Muscle of arm (tissue), 14 donors: ENCODE measurements at places on chromosomes 12 and 14. TPM values are rescaled to one million over a fixed set of nuclear protein-coding genes. Genes with fewer than 3 reads are reported as not detected.

The SYNE2 gene
- 39.0 TPM for polyA plus RNA-seq

The KSR2 gene
- polyA plus RNA-seq = 0.11 TPM

The AMDHD1 gene
- polyA plus RNA-seq = not detected

DNA sequence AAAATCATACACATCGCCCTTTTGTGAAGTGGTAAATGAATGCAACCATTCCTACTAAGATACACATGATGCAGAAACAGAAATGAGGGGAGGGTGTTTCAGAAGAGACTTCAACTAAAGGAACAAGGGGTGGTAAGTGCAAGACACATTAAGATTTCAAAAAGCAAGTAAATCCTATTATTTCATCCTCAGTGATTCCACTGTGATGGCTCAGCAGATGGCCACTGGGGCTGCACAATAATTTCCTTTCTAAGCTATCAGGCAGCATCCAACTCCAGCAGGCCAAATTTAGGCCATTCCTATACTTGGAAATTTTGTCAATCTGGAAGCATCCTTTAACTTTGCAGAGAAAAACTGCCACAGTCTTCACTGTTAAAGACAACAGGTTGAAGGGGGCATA, 272.4 kb downstream of the NELL2 start:
- no peak for DNase-seq

DNA sequence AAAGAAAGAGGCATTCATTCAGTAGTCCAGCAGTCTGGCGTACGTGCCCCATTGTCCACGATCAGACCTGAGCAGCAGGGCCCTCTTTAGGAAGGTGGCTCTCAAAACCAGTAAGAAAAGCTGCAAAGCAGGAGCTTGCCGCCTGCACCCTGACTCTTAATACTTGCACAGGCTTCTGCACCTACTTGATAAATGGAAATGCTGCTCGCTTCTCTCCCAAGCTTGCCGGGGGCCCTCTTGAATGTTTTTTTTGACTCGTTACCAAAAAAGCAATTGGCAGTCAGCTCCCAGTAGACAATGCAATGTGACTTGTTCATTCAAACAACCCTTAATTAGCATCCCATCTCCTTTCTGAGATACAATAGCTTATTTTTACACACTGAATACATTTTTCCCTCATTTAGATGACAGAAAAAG, 27.2 kb upstream of the PTPRB start:
- DNase-seq = no peak

DNA sequence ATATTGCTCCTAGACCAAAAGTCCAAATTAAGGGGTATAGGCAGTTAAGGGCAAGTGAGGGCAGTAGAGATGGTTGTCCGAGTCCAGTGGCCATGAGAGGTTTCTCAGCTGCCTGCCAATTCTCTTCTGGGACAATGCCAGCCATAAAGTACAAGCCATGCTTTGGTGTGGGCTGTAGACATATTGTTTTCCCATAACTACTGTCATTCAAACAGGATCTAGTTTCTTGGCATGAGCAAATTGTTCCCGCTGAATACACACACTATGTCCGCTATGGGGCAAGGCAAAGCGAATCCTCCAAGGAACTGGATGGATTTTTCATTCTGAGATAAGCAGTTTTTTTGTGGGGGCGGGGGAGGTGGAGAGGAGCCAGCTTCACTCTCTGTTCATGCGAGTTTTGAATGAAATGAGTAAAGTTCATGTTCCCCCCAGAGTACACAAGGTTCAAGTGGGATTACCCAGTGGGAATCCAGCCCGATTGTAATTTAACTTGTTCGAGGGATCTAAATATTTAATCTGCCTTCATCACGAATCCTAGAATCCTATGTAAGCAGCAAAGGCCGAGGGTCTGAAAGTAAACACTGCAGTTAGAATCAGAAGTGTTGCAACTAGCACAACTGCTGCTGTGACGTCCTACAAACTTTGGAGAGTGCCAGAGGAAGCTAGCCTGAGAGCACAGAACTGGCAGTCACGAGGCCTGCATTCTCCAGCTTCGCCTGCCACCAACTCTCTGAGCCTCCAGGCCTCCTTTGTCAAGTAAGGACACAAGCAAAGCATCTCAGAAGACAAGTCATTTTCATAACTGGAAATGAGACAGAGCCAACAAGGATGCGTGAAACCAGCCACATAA, 137.0 kb downstream of the CRADD start:
- no peak for DNase-seq

DNA sequence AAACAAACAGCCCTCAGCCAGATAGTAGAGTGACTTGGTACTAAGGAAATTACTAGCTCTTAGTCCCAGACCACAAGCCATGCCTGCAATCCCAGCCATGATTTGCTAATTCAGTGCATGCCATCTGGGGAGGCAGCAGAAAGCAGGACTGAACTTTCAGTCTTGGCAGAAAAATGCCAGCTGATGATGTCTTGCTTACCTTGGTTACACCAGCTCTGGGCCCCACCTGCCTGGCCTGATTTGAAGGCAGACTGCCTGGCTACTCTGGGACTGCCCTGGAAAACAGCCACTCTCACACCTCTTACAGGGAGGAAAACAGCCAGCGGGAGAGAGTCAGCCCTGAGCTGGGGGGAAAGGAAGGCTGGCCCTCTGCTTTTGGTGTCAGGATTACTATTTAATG, 4.6 kb upstream of the UNC119B start:
- no peak for DNase-seq

DNA sequence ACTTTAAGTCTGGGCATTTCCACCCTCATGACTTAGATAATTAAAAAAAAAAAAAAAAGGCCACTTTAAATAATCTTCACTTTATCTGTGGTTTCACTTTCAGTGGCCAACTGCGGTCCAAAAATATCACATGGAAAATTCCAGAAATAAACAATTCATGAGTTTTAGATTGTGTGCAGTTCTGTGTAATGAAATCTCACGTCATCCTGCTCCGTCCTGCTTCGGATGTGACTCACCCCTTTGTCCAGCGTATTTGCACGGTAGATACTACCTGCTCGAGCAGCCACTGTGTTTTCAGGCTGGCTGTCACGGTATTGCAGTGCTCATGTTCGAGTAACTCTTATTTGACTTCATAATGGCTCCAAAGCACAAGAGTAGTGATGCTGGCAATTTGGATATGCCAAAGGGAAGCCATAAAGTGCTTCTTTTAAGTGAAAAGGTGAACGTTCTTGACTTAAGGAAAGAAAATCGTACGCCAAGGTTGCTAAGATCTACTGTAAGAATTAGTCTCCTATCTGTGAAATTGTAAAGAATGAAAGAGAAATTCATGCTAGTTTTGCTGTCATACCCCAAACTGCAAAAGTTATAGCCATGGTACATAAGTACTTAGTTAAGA, 2.4 kb downstream of the E2F7 start:
- no peak for DNase-seq

DNA sequence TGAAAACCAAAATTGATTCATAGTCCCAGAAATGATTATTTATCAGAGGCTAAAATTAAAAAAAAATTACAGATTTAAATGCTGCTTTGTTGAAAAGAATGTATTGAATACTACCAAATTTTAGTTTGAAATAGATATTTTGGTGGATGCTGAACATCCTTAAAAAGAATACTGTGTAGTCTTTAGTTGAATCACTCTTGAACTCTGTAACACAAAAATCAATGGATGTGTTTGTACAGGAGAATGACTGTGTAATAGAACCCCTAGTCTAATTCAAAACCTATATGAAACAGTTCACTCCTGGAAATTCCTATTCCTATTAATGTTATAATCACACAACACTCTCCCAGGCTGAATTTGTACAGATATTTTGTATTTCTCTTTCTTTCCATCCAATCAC, 1.5 kb upstream of the TSPAN8 start:
- DNase-seq = no peak

DNA sequence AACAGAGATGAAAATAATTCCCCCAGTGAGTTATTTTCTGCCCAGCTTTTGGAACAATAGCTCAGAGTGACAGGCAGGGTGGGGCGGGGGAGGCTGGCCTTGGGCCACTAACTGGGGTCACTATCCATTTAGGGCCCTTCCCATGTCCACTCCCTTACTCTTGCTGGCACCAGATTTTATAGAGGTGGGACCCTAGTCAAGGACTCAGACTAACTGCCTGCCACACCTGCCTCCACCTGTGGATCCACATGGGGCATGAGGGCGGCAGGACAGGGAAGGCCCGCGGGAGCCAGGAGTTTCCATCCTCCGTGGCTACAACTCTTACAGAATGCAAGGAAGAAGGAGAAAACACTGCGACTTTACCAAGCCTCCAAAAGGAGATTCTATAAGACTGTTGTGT, 10.1 kb downstream of the VDR start:
- no peak for DNase-seq

DNA sequence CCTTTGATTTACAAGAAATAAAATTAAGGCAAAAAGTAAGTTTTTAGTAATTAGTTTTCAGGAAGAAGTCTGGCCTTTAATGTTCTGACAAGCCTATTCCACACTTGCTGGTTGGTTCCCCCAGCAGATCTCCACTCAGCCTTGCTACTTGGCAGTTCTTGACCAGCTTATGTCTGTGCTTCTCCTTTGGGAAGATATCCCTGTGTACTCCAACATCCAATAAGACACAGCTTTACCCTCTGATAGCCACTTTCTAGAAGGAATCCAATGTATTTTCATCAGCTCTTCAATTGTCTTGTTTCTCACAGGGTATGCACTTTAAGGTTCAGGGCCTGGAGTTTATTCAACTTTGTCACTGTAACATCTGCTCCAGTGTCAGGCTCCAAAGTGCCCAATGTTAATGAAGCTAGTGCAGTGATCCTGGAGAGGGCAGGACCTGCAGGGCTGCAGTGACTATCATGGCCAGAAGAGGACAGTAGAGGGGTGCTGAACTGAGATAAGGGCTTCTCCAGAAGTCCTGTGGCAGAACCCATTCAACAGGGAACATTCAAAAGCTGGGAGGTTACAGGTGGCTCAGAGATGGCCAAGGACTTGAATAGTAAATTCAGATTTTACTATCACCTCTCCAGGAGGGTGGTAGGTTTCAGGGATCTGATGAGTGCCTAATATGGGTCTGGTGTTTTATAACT, 22.9 kb downstream of the JKAMP start:
- DNase-seq = peak; percentile 26

GRCh38 chr12:125159702-125160101, 94.5 kb downstream of the AACS start:
- no peak for DNase-seq

DNA sequence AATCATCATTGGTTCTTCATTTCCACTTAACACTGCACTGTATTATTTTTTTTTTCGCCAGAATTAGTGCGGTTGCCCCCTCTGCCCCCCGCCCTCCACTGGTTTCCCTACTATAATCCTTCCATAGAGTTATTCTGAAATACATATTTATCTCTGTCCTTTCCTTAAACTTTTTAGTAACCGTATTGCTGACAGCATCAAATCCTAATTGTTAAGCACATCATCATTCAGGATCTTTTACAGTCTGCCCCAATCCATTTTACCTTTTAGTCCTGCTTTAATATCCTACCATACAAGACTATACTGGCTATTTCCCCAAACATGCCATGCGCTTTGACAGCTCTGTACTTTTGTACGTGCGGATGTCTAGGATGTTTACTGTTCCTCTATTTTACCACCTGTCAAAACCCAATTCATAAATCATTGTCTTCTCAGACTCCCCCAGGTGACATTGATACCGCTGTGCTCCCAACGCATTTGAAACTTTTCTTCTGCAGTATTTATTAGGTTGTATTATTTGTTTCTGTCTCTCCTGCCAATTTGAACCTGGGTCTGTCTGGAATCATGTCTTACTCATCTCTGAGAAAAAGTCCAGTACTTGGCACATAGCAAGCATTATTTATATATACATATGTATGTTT, 1.0 kb downstream of the FGFR1OP2 start:
- DNase-seq = no peak

GRCh38 chr14:34059925-34060650, 109.2 kb upstream of the EGLN3 start:
- DNase-seq = peak; percentile 81

- no peak for DNase-seq
These were observed 63.9 kb downstream of the TESC start for GRCh38 chr12:117035287-117035686.

- no peak for DNase-seq
These were observed 442 bp downstream of the FLVCR2 start for GRCh38 chr14:75578786-75579337.

DNA sequence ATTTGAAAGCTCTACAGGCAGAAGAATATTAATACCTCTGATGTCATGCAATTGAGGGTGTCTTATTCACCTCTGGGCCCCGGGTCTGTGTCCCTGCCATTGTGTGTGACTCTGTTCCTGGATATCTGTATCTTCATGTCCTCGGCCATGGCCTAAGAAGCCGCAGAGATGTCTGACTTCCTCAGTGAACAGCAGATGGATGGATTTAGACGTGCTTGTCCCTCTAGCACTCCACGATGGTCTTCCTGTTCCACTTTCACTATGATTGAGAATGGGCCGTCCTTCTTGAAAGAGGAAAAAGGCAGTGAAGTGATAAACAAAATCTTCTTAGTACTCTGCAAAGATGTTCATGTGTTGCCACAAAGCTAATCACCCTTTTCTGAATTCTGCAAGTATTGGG, 217.4 kb downstream of the SLC41A2 start:
- DNase-seq = no peak

GRCh38 chr12:119375883-119376190, 41.3 kb downstream of the CCDC60 start:
- DNase-seq = no peak

DNA sequence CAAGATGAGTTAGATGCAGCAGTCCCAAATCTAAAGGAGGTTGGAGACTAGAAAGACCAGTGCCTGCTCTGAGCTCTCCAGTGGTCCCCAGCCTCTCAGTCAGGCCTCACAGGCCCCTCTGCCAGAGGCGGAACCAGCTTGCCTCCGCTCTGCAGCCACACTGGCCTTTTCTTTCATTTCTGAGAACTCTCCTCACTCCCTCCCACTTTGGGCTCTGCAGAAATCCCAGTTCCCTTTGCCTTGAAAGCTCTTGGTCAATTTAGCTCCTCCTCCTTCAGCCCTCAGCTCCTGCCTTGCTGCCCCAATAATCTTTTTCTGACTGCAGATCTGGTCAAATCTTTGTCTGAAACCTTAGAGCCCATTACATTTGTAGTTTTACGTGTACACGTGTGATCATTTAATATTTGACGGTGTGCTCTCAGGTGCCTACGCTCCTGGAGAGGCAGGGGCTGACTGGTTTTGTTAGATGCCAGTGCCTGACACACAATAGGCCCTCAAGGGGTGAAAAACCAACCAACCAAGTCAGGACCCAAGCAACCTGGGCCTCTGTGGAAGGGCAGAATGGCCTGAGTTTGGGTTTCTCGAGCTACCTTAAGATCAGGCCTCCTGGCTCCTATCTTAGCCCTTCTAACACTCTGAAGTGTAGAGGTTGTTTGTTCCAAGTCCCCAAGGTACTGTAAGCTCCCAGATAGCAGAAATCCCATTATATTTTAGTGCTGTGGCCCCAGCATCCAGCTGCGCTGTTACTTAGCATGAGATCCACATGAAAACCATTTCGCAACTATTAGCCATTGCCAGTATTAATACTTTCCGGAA, 1.1 kb upstream of the NUDT4 start:
- peak; percentile 20 for DNase-seq

- DNase-seq = no peak
These were observed 47.5 kb downstream of the GARIN6 start for GRCh38 chr12:99695050-99695449.

DNA sequence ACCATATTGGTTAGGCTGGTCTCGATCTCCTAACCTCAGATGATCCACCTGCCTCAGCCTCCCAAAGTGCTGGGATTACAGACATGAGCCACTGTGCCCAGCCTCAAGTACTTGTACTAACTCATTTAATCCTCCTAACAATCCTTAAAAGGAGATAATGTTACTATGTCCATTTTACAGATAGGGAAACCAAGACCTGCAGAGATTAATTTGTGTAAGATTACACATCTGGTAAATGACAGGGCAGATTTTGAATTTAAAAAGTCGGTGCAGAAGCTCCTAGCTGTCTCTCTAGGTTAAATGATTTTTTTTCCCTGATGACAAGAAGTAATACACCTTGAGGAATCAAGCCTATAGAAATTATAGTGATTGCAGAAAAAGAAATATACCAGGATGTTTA, 13.7 kb upstream of the HECTD1 start:
- DNase-seq = no peak
